Progenitor cell of endocrine pancreas (in vitro differentiated cells): ENCODE measurements at places on chromosomes 2 and 18. TPM values are rescaled to one million over a fixed set of nuclear protein-coding genes. Genes with fewer than 3 reads are reported as not detected.

Gene VWA3B
- total RNA-seq, result 0.12 and 0.47 TPM in 2 replicates

Gene STAM2
- total RNA-seq, result 32.8 and 36.2 TPM in 2 replicates

Gene MREG
- total RNA-seq, result 22.8 and 26.8 TPM in 2 replicates

Gene DES
- total RNA-seq, result not detected in 2 replicates

Gene WIPF1
- total RNA-seq, result 12.9 and 17.3 TPM in 2 replicates

Gene IL18R1
- 0.13 and 0.22 TPM in 2 replicates for total RNA-seq

Gene EGR4
- 0.12 TPM in 1 of 2 replicates, not detected in the other for total RNA-seq

Gene RBM45
- total RNA-seq, result 18.8 and 19.7 TPM in 2 replicates

Gene STON1
- 8.2 and 8.6 TPM in 2 replicates for total RNA-seq

Gene SERPINB12
- total RNA-seq, result not detected in 2 replicates

Gene SERPINB3
- not detected in 2 replicates for total RNA-seq

Gene DSC3
- total RNA-seq, result 1.2 TPM in 2 replicates

- no peak for DNase-seq
Measured at GRCh38 chr2:182767578-182767977, 51.5 kb downstream of the DNAJC10 start.

DNA sequence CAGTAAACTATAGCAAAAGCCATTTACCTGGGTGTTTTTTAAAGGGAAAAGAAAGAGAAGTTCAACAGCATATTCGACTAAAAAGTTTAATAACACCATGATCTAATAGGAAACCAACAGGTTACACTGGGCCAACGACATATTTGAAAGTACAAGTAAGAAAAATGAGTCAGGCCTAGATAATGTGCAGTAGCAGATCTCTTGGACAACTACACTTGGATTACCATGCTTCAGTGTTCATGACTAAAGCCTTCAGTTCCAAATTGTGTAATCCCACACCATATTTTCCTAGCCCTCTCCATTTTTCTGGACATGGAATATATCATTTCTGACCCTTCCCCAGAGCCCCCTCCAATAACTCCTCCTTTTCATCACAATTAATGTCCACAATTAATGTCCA is 39.1 kb upstream of the FIGN start:
- no peak for DNase-seq

GRCh38 chr2:235080101-235080500 is 128.3 kb downstream of the SH3BP4 start:
- no peak for DNase-seq

- DNase-seq, result no peak
Measured at GRCh38 chr2:207223051-207223450, 57.3 kb upstream of the KLF7 start.

DNA sequence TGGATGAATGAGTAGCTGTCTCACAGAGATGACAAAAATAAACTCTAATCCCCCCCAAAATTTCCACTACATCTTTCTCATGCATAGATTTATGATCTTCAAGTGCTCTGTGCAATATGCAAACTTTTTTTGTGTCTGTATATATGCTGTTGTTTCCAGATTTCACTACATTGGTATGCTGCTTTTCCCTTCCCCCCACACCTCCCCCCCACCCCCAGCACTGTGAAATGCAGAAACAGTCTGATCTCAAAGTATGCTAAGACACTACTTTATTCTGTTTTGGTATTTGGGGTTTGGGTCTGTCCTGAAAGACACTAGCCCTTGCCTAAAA is 524 bp upstream of the KLHL14 start:
- no peak for DNase-seq

- no peak for DNase-seq
Measured at GRCh38 chr2:127261804-127262406, 32.0 kb downstream of the ERCC3 start.

DNA sequence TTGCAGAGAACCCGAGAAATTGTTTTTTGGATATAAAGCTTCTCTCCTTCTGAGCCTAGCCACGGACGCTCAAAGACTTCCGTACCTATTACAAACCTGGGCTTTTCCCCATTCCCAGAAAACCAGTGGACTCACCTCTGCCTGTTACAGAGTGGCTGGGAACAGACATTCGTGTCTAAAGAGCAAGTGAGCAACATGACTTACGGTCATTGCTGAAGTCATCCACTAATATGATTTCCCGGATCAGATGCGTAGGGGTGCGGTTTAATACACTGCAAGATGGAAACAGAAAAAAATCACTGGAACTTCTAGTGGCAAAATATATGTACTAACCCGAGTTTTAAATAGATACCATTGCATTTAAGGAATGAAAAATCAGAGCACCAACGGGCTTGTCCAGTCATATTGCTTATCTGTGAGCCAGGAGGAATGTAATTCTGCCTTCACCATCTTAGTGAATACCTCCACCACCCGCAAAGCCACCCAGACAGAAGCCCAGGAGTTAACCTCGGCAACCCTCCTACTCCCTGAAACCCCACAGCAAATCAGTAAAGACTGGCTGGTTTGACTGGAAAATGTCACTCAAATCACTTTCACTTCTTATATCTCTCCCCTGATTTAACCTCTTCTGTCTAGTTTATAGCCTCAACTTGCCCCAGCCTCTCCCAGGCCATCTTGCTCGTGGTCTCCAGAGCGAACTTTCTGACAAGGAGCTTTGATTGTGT is 151.1 kb upstream of the CAPN13 start:
- no peak for DNase-seq

GRCh38 chr18:50424877-50425690 is 50.2 kb downstream of the SKA1 start:
- no peak for DNase-seq

GRCh38 chr18:3716116-3716660 is 266.2 kb downstream of the TGIF1 start:
- no peak for DNase-seq

GRCh38 chr18:23506393-23506792 is 3.1 kb downstream of the RMC1 start:
- no peak for DNase-seq

DNA sequence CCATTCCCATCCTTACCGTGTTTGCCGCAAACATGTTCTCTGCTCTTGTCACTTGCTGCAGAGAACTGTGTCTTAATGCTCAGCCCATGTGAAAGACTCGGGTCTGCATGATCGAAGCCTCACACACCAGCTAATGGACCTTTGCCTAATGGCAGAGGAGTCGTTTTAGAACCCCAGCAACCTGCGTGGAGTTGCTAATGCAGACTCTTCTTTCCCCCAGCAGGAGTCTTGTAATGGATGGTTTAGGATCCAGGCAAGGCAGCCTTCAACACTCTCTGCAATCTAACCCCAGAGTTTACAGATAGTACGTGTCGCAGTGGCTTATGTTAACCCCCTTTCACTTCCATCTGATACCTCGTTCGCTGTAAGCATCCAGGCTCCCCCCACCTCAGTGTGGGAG is 316.4 kb downstream of the AGAP1 start:
- DNase-seq, result no peak

DNA sequence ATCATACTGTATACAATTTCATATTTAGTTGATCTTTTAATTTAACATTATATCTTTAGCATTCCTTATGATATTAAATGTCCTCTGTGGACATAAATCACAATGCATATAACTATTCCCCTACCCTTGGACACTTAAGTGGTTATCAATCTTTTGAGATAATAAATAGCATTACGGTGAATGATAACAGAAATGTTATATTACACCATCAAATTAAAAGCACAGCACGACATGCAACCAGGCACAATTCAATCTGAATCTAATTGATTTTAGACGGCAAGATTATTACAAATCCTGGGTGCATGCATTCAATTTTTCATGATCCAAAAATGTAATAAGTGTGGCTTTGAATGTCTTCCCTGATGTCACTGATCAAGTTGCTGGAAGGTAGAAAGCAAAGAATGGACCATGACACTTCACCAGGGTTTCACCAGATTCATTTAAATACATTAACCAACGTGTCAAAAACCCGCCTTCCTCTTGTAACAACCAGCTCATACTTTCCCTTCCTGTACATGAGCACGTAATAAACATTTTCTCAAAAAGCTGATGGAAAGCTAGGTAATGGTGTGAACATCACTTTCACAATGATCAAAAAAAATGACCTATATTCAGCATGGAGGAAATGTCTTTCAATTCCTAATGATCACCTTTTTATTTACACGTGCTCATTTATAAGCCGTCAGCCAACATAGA is 513.7 kb upstream of the ID2 start:
- DNase-seq, result no peak

GRCh38 chr2:19653509-19653908 is 248.3 kb downstream of the TTC32 start:
- no peak for DNase-seq

DNA sequence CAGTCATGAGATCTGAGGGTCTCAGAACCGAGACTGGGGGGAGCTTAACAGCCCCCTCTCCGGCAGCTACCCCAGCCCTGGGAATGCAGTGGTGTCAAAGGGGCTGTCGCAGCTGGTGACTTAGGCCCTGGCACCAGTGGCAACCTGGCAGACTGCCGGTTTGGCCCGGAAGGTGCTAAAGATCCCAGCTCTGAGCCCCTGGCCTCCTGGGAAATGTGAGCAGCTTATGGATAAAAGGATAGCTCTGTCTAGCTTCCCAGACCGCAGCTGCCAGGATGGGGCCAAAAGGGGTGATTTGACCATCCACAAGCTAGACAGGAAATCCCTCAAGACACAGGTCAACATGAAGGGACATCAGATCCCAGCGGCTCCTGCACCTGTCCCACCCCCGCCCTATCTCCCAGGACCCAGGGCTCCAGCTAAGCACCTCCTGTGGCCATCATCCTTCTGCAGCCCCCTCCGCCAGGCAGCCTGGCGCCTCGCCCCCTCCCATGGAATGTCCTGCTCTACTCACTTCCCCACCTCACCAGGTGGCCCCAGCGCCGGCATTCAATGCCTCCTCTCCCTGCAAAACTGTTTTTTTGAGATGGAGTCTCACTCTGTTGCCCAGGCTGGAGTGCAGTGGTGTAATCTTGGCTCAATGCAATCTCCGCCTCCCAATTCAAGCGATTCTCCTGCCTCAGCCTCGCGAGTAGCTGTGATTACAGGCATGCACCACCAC is 33.2 kb upstream of the EFHD1 start:
- no peak for DNase-seq

DNA sequence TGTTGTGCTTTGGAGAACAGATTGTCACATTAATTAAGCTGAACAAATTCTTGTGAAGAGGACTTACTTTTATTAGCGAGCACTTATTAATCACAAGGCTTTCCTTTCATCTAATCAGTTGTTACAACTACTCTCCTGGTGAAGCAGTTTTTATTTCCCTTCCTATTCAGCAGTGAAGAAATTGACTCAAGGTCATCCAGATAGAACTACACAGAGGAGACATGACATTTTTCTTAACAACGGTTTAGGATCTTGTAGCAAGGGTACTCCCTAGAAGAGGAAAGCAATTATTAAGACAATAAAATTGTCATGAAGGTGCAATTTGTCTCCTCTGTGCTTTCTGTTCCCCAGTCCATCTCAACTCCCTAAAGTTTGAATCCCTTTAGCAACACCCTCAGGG is 61.3 kb downstream of the POLE4 start:
- DNase-seq, result no peak

DNA sequence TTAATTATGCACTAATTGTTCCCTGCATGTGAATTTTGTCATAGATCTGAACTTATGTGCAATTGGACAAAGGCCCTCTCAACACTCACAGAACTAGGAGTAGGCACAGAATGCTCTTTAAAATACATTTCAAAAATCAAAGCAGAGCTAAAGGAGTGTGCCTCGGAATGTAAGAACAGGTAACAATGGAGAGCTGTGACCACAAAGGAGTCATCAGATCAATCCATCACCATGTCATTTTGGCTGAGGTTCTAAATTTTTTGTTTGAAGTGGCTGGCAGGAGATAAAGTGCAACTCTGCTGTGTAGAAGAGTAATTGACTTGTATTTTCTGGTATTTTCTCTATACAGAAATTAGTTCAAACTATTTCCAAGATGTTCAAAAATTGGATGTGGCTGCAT is 155.4 kb downstream of the NRP2 start:
- no peak for DNase-seq

DNA sequence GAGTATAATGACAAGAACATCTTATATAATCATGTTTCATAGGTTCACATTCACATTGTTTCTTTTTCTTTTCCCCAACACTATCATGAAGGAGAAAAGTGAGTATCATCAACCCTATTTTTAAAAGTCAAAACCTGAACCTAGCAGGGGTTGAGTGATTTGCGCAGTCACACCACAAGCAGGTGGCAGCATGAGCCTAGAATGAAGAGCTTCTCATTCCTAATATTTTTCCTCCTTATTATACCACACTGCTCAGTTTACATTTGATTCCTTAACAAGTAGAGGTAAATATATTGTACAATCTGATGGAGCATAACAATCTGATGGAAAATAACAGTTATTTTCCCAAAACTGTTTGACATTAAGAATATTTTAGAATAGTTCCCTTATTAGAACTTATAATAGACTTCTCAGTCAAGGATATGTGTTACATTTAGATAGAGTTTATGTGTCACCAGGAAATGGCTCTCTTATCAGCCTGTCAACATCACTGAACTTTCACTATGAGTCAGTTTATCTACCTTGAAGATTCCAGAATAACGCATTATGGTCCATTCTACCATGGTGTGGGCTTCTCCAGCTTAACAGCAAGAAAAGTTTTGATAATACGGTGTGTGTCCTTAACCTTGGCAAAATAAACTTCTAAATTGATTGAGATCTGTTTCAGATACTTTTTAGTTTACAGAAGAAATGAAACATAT is 119.5 kb downstream of the NEB start:
- no peak for DNase-seq

GRCh38 chr2:25294573-25295462 is 46.9 kb downstream of the DNMT3A start:
- no peak for DNase-seq

DNA sequence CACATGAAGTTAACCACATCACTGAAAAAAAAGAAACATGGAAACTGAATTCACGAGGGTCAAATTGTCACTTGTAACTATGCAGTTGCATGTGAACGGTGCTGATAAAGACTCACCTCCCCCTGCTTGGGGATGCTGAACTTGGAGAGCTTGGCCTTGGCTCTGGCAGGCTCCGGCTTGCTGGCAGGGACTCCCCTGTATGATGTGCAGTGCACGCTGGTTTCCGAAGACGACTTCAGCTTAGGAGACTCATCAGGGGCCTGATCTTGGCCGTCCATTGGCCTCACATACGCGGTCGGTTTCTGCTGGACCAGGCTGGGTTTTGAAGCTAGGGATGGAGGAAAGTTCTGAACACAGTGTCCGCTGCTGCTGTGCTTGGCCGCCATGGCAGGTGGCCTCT is 135.9 kb downstream of the AFF3 start:
- DNase-seq, result no peak

GRCh38 chr2:55729136-55729685 is 35.6 kb upstream of the PNPT1 start:
- DNase-seq, result no peak

- no peak for DNase-seq
Measured at GRCh38 chr2:12705230-12705629, 11.5 kb upstream of the TRIB2 start.

GRCh38 chr2:14909795-14910194 is 277.3 kb downstream of the LRATD1 start:
- DNase-seq, result no peak

DNA sequence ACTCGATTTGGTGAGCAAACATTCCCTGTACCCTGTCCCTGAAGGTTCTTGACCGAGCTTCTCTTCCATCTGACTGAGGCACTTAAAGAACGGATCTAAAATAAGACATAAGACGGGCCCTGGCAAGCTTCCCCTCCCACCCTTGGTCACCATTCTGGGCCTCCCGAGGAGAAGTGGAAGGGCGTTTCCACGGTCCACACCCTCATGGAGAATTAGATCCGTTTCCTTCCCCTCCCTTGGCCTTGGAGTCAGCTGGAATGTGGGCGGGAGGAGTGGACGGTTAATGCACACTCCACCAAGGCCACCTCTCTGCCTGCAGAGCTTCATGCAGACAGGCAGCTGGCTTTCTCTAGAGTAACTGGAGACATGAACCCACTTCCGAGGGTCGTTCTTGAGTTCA is 257.3 kb upstream of the APCDD1 start:
- DNase-seq, result no peak

- DNase-seq, result no peak
Measured at GRCh38 chr2:151906633-151906998, 78.4 kb upstream of the ARL5A start.
